ENCODE measurements at places on chromosomes 7 and 10.
A peak's percentile ranks its signal among the peaks of the same experiment; 100 is the strongest.

GRCh38 chr10:126639084-126639483 is 31.4 kb downstream of the C10orf90 start:
- DNase-seq, result no peak

- DNase-seq, result no peak
Measured at GRCh38 chr7:7002418-7003062, 176.5 kb upstream of the CCZ1B start.

- DNase-seq, result no peak
Measured at GRCh38 chr7:130274296-130274695, 7.6 kb downstream of the CPA2 start.

DNA sequence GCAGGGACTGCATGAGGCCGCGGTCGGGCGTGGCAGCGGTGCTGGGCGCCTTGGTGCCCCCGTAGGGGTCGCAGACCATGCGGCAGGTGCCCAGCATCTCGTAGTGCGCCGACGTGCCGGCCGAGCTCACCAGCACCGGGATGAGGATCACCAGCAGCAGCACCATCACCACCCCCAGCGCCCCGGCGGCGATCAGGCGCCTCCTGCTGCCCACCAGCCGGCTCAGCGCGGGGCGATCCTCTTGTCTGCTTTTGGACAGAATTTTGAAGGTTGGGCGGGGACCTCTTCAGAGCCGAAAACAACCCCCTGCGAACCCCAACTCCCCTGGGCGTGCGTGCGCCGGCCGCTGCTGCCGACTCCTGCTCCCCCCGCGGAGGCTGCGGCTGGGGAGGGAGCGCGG is 779 bp downstream of the C1QL3 start:
- no peak for DNase-seq

- no peak for DNase-seq
Measured at GRCh38 chr7:44311561-44312495, 13.6 kb downstream of the CAMK2B start.

GRCh38 chr10:122243550-122243949 is 27.5 kb upstream of the BTBD16 start:
- no peak for DNase-seq

DNA sequence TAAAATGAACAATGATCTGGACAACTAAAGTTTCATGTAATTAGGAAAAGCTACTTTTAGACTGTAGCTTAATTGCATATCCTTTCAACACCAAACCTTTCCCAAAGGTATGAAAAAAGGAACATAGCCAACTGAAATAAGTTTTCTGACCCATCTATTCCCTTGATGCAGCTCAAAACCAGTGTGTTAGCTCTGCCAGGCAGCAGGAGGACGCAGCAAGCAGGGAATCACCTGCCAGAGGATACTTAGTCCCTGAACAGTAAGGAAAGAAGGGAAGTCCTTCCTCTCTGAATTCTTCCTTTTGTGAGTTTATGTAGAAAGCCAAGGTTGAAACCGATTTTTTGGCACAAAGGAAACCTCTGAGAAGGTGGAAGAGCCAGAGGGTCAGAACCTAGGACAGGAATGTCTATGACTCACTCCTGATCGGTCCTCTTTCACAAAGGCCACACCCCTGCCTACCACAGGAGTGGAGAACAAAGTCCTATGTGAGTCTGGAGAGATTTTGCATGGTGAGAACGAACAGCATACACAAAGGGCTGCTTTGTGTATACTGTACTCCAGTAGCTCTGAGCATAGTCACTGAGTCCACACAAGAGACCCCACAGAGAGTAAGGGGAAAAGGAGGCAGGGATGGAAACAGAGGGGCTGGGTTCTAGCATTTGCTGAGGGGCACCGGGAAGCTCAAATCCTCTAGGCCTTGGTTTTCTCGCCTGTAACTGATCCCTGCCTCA is 68.8 kb upstream of the GSDME start:
- peak; percentile 7 for DNase-seq

DNA sequence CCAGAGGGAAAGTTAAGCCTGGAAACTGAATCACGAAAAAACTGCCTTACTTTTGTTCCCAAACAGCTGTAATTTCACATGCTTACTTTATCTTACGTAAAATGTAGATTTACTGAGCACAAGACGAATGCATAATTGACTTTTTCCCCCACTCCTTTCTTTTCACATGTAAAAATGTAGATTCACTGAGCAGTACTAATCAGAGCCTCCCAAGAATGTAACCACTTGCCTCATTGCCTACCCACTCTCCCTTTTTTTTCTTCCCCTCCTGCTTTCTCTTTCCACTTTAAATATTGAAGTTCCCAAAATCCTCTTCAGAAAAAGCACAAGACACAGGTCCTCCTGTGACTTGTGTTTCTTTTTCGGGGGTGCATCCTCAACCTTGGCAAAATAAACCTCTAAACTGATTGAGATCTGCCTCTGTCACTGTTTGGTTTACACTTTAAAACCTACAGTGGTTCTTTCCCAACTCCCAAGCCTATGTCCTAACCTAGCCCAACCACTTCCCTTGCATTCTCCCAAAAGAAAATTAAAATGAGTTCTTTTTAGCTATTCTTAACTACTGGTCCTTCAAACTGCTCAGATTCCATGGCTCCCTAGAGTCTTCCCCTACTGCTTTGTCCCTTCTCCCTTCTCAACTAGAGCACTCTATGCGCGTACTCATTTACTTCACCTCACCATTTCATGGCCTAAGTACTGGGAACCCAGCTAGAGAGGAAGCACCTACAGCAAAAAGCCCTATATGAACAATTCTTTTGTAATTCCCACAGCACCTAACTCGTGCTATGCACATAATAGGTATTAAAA is 236.6 kb upstream of the MKLN1 start:
- no peak for DNase-seq

DNA sequence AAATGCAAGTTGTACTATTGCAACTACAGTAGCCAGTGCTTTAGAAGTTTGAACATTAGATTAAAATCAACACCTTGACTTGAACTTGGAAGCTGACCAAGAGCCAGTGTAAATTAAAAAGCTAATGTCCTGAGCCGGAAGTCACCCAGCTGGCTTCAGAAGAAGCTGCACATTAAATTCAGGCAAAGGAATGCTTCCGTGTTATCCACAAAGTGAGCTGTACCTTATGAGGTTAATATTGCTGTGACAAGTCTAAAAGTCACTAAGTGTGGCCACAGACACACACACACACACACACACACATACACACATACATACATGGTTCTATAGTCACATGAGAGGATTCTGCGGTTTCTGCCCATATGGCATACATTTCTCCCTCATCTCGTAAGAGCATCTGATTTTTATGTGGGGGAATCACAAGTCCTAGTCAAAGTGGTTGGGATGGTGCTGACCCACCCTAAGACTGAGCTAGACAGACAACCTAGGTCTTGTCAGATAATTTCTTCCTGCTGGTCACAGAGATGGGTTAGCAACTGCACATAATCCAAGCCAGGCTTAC is 612.9 kb downstream of the SORCS1 start:
- no peak for DNase-seq

DNA sequence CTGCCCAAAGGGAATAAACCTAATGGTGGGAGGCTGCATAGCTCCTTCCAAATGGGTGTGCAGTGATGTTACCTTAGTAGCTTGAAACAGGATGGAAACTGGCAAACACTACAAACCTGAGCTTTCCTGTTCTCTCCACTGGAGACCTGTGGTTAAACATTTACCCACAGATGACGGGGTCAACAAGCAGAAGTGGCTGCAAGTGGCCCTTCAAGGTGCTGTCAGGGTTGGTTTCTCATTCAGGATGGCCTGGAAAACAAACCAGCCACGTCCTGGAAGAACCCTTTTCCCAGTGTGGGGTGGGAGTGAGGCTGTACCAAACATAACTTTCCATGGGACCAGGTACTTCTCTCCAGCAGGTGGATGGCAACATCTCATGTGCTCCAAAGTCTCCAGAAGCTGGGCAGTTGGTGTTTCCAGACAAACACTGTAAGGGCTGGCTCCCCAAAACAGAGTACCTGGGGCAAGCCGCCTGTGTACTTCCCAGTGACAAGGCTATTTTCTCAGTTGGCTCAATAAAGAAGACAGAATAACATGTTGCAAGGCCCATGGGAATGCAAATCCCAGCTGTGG is 67.5 kb downstream of the DNAJB9 start:
- no peak for DNase-seq

- DNase-seq, result no peak
Measured at GRCh38 chr7:149819141-149819960, 18.8 kb upstream of the ZNF862 start.

- no peak for DNase-seq
Measured at GRCh38 chr10:126247446-126247975, 140.8 kb downstream of the ADAM12 start.

DNA sequence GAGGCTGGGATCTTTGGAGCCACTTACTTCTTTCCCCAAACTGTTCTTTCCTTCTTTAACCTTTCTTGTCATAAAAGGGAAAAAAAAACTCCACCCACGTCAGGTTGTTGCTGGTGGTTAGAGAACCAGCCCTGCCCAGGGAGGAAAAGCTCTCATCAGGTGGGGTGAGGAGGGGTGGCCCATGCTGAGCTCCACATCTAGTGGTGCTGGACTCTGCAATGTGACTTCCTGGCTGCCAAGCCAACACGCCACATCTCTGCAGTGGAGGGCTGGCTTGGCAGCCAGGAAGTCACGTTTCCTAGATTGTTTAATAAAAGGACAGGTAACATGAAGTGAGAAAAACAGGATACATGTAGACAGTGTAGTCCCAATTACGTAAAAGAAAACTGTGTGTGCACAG is 37.4 kb downstream of the WIPF3 start:
- DNase-seq, result no peak

GRCh38 chr10:52313933-52314821 is at the start of gene DKK1:
DKK1 (plus strand) TSS chr10:52314281; CDS start chr10:52314435, 154 bp downstream.
- DNase-seq, result peak; percentile 25

- DNase-seq, result no peak
Measured at GRCh38 chr7:51785171-51785570, 468.6 kb upstream of the COBL start.

DNA sequence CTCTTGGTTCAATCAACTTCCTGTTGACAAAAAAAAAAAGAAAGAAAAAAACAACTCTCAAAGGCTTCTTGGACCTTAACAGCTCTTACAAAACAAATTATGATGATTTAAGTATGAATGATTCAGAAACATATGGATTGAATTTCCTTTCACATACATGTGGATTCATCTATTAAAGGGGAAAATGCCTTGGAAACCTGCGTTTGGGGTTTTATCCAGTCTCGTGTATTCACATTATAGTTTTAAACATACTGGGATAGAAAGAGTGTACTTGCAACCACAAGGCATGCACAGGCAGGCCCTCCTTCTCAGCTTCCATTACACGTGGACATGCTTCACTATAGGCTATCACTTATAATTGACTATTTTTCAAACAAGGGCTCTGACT is 286.7 kb downstream of the INHBA start:
- no peak for DNase-seq

DNA sequence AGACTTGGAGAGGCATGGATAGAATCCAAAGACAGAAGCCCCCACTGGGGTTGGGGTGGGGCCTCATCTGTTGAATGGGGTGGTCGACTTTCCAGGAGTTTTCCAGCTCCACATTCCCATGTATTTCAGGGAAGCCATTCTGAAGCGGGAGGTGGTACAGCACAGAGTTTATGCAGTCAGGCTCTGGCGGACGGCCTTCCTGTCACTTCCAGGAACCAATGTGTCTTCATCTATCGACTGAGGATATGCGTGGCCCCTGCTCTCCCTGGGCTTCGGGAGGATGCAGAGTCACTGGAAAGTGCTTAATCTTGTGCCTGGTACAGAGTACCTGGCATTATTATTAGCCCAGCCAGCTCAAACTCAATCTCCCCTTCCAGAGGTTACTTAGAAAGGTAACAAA is 26.3 kb downstream of the DOCK1 start:
- no peak for DNase-seq

GRCh38 chr10:62554632-62555199 is 180.5 kb downstream of the ZNF365 start:
- no peak for DNase-seq

- DNase-seq, result no peak
Measured at GRCh38 chr7:95101422-95101821, 194.0 kb downstream of the PPP1R9A start.

Data from NCI-H1048 (cell line).